ENCODE measurements at places on chromosomes 16 and 17. TPM values are rescaled to one million over a fixed set of nuclear protein-coding genes. Genes with fewer than 3 reads are reported as not detected.
A peak's percentile ranks its signal among the peaks of the same experiment; 100 is the strongest.

AGRP gene
- not detected for total RNA-seq

IKZF3 gene
- 3.4 TPM for total RNA-seq

MT1E gene
- total RNA-seq = 47.4 TPM

SCARF1 gene
- total RNA-seq = 8.4 TPM

- peak; percentile 61 for DNase-seq
Observed at GRCh38 chr16:86680162-86680561, 101.8 kb downstream of the FOXL1 start.

GRCh38 chr16:85164838-85165516, 52.7 kb upstream of the CIBAR2 start:
- DNase-seq = peak; percentile 69

DNA sequence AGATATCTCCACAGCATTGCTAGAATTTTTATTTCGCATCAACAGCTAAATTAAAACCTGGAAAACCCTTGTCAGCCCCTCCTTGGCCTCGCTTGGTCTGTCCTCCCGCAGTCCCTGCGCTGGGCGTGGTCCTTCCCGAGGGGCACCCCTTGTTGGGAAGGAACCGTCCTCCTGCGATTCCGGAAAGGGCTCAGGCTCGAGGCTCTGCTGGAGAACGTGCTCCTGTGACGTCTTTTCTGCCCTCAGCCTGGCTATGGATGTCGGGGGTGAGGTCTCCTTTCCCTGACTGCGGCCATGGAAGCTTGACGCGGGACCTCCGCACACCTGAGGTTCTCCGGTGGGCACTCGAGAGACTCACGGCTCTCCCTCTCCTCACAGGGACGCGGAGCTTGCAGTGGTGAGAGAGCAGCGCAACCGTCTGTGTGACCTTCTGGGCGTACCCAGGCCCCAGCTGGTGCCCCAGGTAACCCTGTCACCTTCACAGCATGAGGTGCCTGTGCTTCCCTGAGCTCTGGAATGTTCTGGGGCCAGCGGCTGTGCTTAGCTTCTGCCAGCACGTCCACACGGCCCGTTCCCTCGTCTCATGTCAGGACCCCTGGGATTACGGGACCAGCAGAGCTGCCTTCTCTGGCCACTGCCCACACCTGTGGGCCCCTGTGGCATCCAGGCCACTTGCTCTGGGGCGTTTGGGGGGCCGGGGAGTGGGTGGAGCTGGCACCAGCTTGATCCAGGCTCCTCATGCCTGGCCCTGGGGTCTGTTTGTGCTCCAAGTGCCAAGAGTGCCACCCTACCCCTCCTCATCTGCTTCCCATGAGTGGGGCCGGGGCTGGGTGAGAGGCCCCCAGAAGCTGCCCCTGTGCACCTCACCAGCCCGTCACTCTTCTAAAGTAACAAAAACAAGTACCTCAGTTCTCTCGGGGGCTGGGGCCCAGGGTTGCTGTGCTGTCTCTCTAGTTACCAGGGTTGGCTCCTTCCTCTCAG, 101.5 kb upstream of the ZNF750 start:
- no peak for DNase-seq

DNA sequence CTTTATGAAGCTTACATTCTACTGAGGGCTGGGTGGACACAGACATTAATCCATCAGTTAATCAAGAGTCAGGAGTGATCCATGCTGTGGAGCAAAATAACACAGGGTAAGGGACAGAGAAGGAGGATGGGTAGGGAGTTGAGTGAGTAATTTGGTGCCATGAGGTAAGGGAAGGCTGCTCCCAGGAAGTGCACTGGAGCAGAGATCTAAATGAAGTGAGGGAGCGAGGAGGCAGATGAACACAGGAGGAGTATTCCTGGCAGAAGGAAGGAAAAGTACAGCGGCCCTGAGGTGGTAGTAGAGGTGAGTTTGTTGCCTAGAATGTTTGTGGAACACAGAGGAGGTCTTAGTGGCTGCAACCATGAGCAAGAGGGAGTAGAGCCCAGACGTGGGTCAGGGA, 34.8 kb downstream of the ASIC2 start:
- DNase-seq = no peak

GRCh38 chr17:59165933-59166342, 10.4 kb downstream of the PRR11 start:
- DNase-seq = peak; percentile 16

DNA sequence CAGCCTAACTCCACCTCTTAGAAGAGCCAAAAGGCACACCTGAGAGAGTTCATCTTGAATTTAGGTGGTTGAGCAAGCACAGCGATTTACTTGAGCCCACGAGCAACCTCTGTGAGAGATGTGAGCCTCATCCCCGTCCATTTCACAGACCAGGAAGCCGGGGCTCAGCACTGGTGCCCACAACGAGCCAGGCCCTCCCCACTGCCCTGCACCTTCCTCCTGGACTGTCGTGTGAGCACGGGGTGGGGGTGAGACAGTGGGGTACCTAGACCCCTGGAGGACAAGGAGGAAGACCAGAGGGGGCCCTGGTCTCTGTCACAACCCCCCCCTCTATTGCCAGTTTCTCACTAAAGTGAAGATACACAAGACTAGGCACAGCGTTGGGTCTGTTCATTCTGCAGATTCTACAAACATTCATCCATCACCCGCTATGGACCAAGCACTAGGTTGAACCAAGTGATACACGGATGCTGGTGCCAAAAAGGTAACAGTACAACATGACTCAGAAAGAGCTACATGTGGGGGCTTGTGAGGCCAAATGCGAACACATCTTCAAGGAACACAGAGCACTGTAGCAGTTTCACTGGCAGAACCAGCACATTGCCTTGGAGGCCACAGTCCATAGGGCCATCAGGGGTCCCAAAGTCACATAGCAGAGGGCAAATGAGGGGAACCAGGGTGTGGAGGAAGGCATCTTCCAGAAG, 231.9 kb downstream of the PARN start:
- DNase-seq = no peak

- no peak for DNase-seq
Observed at GRCh38 chr17:9324864-9325263, 250.8 kb downstream of the STX8 start.

DNA sequence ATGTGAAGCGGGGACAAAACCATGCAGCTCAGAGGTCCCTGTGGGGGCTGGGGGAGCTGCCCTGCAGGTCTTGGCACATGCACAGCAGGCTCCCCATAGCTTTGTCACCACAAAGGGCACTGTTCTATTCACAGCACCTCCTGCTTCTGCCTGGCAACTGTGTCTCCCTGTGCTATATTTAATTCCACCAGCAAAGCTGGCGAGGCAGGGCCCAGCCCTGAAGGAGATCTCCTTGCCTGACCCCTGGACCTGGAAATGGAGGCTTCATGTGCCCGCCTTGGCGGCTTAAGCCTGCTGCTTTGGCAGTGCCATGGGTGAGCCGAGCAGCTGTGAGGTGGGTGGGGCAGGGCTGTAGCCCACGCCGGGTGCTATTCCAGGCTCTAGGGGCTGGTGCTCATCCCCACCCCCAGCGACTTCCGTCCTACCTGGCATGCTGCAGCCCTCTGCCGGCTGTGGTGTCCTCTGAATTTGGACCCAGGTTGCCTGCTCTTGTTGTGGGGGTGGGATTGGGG, 6.8 kb downstream of the LDHD start:
- peak; percentile 9 for DNase-seq

DNA sequence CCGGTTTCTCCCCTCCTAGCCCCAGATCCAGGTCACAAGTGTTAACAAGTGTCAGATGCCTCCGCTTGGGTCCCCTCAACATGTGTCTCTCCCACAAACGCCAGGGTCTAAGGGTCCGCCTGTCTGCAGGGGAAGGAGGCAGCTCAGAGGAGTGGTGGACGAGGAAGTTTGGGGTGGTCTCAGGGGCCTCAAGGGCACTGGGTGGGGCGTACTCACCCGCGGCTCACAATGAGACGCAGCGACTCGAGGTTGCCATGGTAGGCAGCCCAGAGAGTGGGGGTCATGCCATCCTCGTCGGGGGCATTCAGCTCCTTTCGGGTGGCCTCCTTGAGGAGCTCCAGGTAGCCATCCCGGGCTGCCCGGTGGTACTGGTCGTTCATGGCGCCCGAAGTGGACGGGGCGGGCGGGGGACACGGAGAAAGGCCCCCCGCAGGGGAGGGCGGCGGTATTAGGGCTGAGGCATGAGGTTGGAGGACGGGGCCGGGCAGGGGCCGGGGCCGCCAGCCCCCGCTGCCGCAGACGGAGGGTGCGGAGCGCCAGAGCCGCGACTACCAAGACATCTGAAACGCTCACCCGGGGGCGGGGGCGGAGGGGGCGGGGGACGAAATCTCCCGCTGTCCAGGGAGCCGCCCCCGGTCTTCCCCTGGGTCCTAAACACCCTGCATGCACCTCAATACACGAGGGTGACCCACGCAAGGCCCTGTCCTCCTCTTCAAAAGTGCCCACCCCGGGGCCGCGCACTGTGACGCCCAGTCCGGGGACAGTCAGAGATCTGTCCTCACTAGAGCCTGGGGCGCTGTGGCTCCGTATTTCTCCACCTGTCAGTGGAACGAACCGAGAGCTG, at the start of gene USH1G:
Gene USH1G (minus strand): TSS at position 562 of the 844 bp plus-strand sequence. CDS start 182 bp downstream, at position 380.
- peak; percentile 24 for DNase-seq

- no peak for DNase-seq
Observed at GRCh38 chr17:74860872-74861661, 1.4 kb upstream of the GRIN2C start.

GRCh38 chr17:15371376-15372130, 30.2 kb upstream of the TEKT3 start:
- no peak for DNase-seq

- peak; percentile 22 for DNase-seq
Observed at GRCh38 chr16:47664653-47665325, 203.7 kb downstream of the PHKB start.

DNA sequence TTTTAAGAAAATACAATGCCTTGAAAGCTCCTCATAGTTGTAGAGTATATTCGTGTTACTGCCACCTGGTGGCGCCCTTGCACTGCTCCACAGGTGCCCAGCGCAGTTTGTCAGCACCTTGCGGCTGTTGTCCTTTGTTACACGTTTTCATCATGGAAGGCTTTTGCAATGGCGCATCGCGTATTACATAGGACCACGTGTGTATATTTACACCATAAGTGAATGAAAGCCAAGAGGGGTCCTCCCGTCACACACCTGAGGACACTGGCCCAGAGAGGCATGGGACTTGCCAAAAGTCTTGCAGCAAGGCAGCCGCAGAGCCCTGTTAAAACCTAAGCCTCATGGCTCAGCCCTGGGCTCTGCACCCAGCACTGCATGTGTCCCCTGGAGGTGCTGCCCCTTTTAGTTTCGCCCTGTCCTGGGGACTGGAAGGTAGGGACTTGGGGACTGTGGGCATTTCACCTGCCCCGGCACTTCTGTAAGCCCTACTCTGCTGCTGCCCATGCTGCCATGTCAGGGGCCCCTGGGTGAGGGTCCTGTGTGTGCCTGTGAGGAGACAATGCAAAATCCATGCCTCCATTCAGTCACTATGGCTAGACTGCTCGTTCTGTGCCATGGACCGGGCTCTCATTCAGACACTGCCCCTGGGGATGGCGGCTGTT, 24.3 kb downstream of the POLR3E start:
- DNase-seq = peak; percentile 47
